ENCODE measurements at places on chromosomes 6 and 20.

- no peak for DNase-seq
These were observed 118.1 kb downstream of the VEGFA start for GRCh38 chr6:43887906-43888683.

DNA sequence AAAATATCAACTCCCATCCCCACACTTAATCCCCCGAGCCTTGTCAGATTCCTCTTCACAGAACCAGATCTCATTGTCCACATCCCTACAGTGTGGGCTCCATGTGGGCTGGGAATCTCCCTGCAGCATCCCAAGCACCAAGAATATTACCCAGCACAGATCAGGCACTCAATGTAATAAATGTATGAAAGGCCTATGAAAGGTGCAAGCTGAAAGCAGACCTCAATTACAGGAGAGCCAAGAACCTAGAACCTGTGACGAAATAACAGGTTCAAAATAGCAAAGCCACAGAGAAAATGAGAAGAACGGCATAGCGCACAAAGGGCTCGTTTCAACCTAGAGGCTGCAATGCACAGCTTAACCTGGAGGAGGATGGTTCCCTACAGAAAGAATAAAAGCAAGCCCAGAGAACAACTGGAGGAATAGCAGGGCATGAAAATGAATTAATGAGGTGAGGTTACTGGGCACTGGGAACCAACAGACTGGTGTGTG is 3.1 kb downstream of the SLC23A2 start:
- peak; percentile 39 for DNase-seq

GRCh38 chr6:90459225-90459758 is 127.6 kb downstream of the MAP3K7 start:
- DNase-seq: no peak

DNA sequence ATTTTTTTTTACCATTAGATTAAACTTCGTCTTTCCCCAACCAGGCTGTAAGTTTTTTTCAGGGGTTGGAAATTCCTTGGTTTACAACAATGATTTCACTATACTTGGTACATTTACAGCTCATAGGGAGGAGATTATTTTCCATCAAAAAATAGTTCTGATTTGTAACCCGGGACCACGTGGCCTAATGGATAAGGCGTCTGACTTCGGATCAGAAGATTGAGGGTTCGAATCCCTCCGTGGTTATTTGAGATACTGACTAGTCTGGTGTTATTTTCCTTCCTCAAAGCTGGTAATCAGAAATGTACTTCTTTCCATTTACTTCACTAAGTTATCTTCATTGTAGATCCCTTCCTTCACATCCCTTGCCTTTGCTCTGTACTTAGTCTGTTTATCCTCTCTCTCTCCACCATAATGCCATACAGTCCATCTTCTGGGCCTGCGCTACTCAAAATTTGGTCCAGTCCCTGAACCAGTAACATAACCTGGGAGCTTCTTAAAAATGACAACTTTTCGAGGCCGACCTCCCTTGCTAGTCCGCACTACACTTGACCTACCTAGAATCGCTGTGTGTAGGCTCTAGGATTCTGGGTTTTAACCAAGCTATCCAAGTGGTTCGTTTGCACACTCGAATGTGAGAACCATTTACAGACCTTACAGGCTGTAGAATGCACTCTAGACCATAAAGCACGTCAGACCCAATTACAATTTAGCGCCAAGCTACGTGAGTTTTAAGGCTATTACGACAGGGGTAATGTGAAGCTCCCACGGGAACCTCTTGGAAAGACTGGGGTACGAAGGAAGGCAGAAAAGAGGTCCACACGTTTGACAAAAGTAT is 42.1 kb upstream of the BTN3A2 start:
- DNase-seq: peak; percentile 91

GRCh38 chr20:37235065-37235464 is 26.5 kb downstream of the GHRH start:
- DNase-seq: no peak

DNA sequence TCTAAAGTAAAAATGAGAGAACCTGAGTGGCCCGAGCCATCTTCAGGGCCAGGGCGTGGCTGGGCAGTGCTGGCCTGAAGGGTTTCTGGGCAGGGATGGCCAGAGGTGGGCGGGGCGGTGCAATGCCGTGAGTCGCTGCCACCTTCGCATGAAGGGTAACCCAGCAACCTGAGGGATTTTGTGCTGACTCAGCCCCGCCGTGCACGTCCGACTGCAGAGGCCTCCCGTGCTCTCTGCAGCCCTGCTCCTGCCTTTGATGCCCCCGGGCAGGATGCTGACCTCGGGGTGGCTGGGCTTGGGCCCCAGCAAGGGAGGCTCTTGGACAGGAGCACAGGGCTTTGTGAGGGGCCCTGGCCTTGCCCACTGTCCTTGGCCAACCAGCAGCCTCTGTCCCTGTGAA is 81.7 kb upstream of the GATA5 start:
- DNase-seq: no peak

DNA sequence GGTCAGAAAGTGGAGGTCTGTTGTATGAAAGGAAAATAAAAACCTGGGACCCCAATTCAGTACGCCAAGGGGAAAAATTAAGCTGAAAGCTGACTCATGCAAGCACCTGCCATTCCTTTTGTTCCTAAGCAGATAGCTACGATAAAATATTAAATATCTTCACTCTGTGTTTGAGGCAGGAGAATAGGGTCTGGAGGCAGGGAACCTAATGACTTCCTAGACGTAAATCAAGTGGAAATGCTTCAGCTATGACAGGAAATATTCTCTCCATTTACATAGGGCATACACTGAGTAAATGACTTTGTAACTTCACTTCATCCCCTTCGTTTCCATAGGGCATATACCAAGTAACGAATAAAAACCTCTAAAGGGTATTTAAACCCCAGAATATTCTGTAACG is 41.0 kb upstream of the IFNGR1 start:
- DNase-seq: no peak
